ENCODE measurements at places on chromosomes 2 and 18.
A peak's percentile ranks its signal among the peaks of the same experiment; 100 is the strongest.

- DNase-seq = no peak
These were observed 3.5 kb downstream of the SLC4A3 start for GRCh38 chr2:219630770-219631405.

GRCh38 chr2:151289972-151290866 is 751 bp upstream of the NMI start:
- peak; percentile 13 for DNase-seq

DNA sequence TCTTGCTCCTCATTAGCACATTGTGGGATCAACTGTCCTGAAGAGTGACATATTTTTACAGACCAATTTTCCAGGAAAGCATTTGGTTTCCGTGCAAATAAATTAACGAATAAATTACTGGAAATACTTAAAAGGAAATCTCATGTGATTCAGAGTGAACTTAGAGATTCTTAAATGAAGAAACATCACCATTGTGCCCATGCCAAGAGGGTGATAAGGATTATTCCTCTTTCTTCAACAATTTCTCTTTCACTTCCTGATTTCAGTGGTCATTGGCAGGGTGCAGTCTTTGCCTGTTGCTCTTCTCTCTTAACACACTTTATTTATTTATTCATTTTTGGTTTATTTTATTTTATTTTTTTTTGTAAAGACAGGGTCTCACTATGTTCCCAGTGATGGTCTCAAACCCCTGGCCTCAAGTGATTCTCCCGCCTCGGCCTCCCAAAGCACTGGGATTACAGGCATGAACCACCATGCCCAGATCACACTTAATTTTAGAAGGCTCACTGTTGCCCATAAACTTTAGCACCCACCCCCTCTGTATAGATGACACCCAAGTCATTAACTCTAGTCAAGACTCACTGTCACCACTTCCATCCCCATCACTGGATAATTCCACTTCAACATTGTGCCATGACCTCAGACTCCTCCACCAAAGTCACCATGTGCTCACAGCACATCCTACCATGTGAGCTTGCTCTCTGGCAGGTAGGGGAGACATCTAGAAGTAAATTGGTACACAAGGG is 92.6 kb upstream of the CERS6 start:
- DNase-seq = no peak

GRCh38 chr2:241729868-241730267 is 4.6 kb upstream of the D2HGDH start:
- DNase-seq = no peak

DNA sequence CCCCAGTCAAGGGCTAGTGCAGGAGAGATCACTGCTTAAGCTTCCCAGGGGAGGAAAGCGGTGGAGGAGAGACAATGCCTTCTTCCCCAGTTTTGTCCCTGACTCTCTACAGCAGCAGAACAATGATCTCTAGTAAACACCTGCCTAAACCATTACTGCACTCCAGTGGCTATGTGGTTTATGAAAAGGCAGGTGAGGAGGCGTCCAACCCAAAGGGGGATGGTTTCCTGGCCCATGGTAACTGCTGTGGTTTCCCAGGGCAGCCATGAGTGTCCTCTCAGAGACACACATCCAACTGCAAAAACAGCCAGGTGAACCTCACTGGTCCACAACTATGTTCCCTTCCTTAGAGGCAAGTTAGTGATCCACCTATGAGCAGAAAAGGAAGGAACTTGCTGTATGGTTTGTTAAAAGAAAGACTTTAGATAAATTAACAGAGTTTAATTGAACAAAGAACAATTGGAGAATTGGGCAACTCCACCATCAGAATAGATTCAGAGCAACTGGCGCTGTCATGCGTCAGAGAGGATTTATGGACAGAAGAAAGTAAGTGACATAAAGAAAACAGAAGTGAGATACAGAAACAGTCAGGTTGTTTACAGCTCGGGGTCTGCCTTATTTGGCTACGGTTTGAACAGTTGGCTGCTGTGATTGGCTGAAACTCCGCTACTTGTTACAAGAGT is 4.8 kb upstream of the TTC39C start:
- peak; percentile 37 for DNase-seq

- no peak for DNase-seq
These were observed 58.5 kb upstream of the RAB27B start for GRCh38 chr18:54769526-54770464.

DNA sequence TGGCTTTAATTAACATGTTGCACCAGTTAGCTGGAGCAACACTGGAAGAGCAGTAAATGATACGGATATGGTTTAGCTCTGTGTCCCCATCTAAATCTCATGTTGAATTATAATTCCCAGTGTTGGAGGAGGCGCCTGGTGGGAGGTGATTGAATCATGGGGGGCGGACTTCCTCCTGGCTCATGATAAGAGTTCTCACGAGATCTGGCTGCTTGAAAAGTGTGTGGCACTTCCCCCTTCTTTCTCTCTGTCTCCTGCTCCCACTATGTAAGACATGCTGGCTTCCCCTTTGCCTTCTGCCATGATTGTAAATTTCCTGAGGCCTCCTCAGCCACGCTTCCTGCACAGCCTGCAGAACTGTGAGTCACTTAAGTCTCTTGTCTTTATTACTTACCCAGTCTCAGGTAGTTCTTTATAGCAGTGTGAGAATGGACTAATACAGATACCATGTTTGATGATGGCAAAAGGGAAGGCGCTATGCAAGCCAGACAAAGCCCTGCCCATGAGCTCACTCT is 963.6 kb downstream of the SOCS6 start:
- no peak for DNase-seq

GRCh38 chr18:78926243-78926615 is 53.4 kb upstream of the SALL3 start:
- DNase-seq = no peak

DNA sequence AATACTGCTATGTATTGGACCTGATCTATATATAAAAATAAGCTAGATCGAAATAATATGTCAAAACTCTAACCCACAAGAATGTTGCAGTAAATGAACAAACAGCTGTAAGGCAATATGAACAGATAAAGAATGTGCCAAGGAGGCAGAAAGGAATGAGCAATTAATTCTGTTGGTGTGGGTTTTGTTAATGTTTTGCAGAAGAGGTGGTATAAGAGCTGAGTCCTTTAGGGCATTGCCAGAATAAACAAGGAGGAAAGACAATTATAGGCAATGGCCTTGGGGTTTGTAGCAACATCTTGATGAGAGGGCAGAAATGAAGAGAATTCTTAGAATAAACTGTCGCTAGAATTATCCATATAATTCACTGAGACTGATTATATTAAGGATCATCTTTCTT is 240.9 kb upstream of the GULP1 start:
- no peak for DNase-seq

- no peak for DNase-seq
These were observed 13.2 kb downstream of the TXNDC2 start for GRCh38 chr18:9898792-9899549.

GRCh38 chr2:67752969-67753368 is 309.8 kb downstream of the C1D start:
- DNase-seq = no peak

DNA sequence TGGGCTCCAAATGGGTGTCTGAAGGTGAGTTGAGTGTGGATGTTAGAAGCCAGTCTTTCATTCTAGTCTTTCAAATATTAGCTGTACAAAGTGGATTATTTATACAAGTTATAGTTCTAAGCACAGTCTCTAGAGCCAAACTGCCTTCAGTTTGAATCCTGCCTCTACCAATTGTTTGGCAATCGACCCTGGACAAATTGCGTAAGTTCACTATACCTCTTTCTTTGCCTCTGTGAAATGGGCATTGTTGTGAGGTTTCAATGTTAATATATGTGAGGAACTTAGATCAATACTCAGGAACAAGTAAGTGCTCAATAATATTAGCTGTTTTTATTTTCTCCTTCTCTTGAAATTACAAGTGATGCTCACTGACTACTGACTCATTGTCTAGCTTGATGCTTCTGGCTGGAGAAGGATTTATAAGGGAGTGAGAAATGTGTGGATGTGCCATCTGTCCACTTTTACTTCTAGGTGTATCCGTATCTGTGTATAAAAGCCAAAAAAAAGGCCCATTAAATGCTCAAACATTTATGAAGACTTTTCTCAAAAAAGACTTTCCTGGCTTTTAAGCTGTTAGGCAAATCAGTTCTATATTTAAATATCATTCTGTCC is 48.1 kb upstream of the RAPH1 start:
- no peak for DNase-seq

GRCh38 chr2:116057538-116057937 is 1615.1 kb downstream of the DPP10 start:
- DNase-seq = no peak

All from activated naive CD8-positive, alpha-beta T cell treated with anti-CD3 and anti-CD28 coated beads, Interleukin-2, amount 50 U/mL, for 24 hours (primary cell).